ENCODE measurements at places on chromosomes 7 and 10.
A peak's percentile ranks its signal among the peaks of the same experiment; 100 is the strongest.

GRCh38 chr7:149772956-149773434 lies 393 bp downstream of the ZNF467 start:
- peak; percentile 29 for DNase-seq

DNA sequence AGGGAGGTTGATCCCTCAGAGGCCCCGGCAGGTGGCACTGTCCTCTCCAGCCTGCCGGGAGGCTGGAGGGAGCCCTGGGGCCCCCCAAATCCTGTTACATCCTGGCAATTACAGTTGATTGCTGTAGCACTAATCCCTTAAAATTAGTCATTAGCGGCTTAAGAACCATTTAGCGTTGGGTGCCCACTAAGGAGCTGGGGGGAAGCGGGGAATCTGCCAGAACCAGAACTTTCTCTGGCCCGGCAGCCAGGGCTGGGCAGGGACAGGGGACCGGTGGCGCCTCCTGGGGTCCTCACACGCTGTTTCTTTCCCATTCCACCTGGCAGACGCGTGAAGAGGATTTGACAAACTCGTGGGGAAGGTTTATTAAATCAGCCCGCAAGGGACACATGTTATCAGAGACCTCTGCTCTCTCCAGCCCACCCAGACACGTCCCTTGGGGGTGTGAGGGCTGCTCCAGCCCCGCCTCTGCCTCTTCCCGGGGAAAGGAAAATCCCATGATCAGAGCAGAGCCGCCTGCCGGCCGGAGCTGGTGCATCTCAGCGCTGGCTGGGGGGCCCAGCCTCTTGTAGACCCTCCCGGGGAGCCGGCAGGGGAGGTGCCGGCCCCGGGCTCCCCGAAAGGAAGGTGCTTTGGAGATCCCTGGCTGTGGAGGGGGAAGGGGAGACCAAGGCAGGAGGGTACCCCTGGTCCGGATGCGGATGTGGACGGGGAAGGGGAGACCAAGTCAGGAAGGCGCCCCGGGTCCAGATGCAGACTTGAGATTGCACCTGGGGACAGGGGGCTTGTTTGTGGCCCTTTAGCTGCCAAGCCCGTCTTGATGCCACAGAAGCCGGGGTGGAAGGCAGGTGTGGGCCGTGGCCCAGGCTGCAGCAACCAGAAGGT lies 142.7 kb downstream of the ELFN1 start:
- no peak for DNase-seq

GRCh38 chr7:124351950-124352349 lies 319.1 kb upstream of the TMEM229A start:
- no peak for DNase-seq

- no peak for DNase-seq
Measured at GRCh38 chr10:86725980-86726676, 30.3 kb upstream of the BMPR1A start.

- DNase-seq: no peak
Measured at GRCh38 chr10:125515571-125515970, 167.4 kb downstream of the TEX36 start.

- DNase-seq: no peak
Measured at GRCh38 chr7:106965108-106965507, 79.4 kb upstream of the PRKAR2B start.

- no peak for DNase-seq
Measured at GRCh38 chr7:5671046-5671445, 110.4 kb downstream of the RNF216 start.

DNA sequence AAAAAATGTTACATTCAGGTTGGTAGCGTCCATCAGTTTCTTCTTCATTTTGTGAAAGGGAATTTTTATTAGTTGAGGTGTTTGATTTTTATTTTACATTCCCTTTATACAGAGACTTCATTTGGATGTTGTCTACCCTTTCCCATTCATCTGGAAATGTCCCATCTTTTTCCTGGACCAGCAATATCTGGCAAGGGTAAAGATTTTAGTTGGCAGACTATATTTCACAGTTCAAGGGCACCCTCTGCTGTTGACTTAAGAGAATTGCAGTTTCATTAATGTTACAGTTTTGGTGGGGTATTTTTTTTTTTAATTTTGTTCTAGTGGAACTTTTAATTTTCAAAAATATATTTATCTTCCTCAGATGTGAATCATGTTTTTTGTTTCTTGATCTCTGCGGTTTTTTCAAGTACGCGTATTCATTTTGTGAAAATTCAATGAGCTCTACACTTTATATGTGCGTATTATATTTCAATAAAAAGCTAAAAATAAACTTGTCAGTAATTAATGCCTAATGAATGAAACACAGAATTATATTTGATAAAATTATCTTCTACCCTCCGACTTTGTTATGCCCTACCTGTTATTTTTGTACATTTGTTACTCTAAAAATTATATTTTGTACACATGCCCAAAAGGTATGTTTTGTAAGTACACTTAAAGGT lies 97.9 kb upstream of the KLF14 start:
- DNase-seq: no peak

DNA sequence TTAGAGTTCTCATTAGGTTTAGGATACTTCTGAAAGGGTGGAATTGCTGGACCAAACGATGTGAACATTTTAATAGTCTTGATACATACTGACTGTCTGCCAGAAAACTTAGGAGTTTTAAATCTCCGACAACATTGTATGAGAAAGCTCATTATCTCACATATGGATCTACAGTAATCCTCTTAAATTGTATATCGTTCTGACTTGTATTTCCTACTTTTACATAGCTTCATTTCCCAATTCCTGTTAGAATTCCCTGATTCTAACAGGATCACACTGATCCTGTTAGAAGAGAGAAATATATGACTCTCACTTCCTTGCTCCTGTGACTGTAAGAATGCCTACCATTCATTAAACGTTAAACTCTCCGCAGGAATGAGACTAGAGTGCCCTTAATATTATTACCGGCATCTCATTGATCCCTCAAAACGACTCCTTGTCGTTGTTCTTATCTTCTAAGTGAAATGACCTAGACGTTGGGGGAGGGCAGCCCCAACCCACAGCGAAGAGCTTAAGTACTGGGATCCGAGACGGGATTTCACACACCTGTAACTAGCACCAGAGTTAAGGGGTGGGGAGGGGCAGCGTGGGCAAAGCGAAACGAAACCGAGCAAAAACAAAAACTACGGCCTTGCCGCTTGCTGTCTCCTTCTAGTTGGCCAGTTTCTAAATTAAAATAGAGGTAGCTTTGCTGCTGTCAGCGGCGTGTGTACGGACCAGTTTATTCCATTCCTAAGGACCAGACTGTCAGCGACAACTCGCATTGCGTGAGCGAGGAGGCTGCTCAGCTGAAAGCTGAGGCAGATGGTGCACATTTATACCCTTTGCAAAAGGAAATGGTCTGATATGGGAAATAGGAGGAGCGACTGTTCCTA lies 678 bp upstream of the TMEM106B start:
- DNase-seq: no peak

- DNase-seq: no peak
Measured at GRCh38 chr10:686155-686931, 3.1 kb downstream of the DIP2C start.

GRCh38 chr10:119153041-119153440 lies 12.5 kb downstream of the SFXN4 start:
- no peak for DNase-seq

Measured in stimulated activated CD4-positive, alpha-beta T cell treated with anti-CD3 and anti-CD28 coated beads, Interleukin-4, amount 100 ng/mL, for 1 hour (primary cell).